Eye (tissue), 1 donor: ENCODE measurements at places on chromosomes 6 and 20.

DNA sequence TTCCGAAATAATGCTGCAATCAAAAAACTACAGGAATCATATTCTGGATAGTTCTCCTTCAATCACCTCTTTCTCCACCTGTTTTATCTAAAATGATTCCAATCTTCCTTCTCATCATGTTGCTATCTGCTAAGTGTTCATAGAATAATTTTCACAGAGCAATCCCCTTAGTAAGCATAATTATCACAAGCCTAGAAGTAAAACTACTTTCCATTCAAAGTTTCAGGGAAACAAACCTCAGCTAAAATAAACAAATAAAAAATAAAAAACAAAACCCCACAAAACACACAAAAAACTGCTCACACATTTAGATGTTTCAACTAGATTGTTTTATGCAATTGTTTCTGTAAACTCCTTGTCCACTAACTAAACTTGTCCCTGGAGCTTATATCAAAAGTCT, 291.2 kb downstream of the PHACTR1 start:
- DNase-seq: no peak

GRCh38 chr6:170283212-170284081, 7.4 kb downstream of the DLL1 start:
- no peak for DNase-seq

DNA sequence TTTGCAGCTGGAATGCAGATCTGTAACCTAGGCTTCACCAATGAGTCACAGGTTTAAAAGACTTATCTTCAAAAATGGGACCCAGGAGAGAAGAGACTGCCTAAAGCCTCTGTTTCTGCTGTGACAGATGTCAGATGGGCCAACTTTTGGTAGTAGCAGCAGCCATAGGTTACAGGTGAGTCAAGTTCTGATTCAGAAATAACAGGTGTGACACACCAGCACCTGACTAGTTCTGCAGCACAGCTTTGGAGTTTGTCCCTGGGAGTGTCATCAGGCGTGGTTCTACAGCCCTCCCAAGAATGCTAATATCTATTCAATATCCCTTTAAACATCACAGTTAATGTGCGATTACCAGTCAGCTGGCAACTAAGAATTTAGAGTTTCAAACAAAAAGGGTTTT, 121.9 kb upstream of the BTN3A2 start:
- DNase-seq: no peak

DNA sequence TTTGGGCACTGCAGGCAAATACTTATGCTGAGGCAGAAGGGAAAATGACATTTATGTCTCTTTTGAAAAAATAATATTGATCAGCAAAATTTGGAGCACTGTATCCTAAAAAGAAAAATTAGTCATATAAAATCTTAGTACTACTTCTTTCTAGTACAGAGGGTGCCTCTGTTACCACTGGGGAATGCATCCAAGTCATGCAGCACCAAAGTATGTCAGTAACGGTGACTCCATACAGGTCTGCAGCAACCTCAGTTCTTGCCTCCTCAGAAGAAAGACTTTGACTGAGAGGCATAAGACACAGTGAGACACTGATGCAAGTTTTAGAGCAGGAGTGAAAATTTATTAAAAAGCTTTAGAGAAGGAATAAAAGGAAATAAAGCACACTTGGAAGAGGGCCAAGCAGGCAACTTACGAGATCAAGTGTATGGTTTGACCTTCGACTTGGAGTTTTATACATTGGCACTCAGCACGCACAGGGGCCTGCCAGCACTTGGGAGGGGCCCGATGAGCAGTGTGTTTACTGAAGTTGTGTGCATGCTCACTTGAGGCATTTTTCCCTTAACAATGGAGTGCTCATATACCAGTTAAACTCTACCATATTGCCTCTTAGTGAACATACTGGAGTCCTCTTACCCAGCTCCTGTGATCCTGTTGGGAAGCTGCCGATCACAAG, 1244.8 kb downstream of the EPHA7 start:
- no peak for DNase-seq

GRCh38 chr20:21933526-21933925, 228.1 kb downstream of the PAX1 start:
- DNase-seq: no peak

DNA sequence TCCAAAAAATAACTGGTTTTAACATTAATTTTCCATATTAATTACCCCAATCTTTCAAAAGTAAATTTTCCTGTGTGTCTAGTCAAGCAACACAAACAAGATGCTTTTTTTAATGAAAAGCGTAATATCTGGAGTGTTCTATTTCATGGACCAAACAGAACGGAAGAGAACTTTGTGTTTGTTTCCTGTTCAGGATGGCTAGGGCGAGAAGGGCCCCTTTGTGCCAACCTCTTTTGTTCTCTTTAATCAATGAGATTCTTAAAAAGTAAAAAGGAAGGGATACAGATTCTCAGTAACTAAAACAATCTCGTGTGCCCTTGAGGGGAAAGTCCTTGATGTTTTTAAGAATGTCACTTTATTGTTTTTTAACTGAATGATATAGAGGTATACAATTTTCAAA, 55.7 kb downstream of the GNAS start:
- no peak for DNase-seq

DNA sequence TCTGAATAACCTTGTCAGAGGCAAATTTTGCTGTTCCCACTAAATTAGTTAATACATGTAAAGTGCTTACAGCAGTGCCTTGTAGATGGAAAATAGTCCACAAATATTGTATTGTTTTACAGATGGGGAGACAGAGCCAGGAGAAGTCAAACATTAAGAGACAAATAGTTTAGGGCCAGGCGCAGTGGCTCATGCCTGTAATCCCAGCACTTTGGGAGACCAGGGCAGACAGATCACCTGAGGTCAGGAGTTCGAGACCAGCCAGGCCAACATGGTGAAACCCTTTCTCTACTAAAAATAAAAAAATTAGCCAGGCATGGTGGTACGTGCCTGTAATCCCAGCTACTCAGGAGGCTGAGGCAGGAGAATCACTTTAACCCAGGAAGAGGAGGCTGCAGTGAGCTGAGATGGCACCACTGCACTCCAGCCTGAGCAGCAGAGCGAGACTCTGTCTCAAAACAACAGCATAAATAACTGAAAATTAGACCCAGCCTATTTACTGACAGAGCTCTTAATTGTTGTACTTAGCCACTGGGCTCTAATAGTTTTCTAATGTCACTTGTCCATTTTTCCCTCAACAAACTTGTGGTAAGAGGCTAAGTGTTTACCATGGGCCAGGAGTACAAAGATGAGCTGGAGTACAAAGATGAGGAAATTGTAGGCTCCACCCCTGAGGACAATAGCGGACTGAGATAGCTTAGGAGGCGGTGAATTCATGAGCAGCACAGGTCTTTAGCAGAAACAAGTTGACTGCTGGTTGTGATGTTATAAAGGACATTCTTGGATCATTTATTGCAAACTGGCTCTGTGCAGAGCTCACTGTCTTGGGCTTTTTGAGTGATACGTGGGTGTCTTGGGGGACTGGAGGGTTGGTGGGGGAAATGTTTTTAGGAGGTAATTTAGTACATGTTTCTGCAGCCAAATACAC, 6.4 kb downstream of the ZSWIM3 start:
- no peak for DNase-seq

DNA sequence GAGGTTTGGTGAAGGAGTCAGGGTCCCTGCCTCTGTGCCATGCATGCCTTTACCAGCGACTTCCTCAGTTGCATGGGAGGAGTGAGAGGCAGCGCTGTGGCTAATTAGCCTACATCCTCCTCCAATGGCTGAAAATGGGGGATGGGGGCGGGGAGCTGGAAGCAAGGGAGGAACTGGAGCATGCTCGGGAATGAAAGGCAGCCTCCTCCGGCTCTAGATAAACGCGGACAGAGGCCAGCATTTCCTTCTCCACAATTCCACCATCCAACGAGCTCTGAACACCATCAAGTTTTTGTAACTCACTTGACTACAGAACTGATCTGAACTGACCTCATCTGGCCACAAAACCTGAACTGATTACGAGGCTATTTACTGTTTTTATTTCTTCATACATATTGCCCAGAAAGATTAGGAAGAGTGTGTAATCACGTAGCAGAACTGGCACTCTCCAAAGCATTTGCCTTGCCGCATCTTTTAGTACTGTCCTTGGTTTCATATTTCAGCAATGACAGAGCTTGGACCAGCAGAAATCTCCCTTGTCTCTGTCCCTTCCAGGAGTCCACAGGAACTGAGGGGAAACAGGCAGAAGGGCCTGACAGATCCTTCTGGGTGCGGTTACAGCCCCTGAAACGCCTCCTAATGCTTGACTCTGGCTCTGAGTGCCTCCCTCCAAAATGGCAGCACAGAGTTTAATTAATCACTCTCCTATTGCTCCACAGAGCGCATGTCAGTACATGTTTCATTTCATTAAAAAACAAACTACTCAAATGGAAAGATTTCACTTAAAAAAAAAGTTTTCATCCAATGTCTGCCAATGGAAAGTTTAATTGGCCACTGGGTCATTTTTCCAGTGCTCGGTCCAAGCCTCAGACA, 58.2 kb upstream of the TRAF3IP2 start:
- DNase-seq: peak; percentile 94

DNA sequence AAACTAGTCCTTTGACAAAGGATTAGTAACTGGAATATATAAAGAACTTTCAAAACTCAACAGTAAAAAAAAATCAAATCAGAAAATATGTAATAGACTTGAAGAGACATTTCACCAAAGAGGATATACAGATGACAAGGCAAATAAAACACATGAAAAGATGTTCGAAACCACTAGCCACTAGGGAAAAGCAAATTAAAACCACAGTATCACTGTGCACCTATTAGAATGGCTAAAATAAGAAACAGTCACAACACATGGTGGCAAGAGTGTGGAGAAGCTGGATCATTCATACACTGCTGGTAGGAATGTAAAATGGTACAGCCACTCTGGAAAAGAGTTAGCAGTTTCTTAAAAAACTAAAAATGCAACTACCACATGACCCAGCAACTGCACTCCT, 14.9 kb downstream of the ZBTB2 start:
- DNase-seq: no peak

DNA sequence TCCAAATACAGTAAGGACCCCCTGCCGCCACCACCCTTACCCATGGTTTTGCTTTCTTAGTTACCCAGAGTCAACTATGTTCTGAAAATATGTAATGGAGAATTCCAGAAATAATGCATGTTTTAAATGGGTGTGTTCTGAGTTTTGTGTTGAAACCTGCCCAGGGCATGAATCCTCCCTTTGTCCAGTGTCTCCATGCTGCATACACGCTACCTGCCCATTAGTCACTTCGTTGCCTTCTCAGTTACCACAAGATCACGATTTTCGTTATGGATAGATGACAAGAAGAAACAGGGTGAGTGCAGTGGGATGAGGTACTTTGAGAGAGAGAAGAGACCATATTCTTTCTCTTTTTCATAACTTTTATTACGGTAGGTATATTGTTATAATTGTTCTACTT, 10.6 kb downstream of the FARS2 start:
- no peak for DNase-seq

DNA sequence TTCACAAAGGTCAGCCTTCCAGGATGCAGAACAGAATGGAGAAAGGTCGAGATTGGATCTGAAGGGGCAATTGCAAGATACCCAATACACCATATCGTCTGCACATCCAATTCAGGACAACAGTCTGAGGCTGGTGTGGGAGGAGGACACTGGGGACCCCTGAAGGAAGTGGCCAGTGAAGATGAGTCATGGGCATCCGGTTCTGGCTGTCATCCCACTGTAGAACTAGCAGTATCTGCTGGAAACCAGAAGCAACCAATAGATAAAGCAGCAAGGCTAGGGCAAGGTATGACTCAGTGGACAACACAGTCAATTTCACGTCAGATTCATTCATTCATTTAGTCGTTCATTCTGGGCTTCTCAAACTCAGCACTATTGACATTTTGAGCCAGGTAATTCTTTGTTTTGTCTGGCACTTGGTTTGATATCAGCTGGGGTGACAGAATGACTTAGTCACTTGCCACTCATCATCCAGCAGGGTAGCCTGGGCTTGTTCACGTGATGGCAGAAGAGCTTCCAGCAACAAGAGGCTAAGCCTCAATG, 30.3 kb upstream of the SHLD1 start:
- no peak for DNase-seq

DNA sequence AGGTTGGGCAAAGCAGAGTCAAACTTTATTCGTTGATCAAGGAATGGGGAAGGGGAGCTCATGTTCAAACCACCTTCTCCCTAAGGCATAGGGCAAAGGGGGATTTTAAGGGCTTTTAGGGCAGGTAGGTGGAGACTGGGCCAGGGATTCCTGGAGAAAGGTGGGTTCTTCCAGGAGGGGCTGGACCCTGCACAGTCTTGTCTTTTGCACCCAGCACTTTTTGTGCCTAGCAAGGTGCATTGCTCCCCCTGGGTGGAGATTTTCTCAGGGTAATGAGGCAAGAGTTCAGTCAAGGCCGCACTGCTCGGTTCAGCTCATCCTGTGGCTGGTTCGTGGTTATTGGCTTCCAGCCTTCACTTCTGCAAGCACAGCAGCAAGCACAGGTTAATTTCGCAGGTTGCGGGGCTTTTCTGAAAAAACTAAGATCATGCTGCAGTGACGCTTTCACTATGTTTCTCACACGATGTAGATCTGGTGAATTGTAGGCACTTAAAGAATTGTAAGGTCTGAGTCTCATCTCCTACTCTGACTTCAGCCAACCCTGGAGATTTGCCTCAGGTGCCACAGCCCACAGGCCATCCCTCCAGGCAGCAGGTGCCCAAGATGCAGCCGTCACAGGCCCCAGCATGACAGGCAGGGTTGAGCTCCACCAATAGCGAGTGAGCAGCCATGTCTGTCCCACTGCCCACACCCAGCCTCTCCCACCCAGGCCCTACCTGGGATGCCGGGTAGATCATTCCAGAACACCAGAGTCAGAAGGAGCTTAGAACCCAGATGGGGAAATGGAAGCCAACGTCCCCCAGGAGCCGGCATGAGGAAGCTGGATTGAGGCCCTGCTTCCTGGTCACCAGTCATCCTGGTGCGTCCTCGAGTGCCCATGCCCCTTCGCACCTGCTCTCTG, 37.1 kb downstream of the SUN5 start:
- DNase-seq: no peak

GRCh38 chr6:30213667-30213956, 406 bp upstream of the TRIM26 start:
- no peak for DNase-seq

- DNase-seq: no peak
Measured at GRCh38 chr6:36296240-36296639, 26.4 kb downstream of the PNPLA1 start.

- no peak for DNase-seq
Measured at GRCh38 chr6:11266926-11267325, 34.5 kb upstream of the NEDD9 start.

DNA sequence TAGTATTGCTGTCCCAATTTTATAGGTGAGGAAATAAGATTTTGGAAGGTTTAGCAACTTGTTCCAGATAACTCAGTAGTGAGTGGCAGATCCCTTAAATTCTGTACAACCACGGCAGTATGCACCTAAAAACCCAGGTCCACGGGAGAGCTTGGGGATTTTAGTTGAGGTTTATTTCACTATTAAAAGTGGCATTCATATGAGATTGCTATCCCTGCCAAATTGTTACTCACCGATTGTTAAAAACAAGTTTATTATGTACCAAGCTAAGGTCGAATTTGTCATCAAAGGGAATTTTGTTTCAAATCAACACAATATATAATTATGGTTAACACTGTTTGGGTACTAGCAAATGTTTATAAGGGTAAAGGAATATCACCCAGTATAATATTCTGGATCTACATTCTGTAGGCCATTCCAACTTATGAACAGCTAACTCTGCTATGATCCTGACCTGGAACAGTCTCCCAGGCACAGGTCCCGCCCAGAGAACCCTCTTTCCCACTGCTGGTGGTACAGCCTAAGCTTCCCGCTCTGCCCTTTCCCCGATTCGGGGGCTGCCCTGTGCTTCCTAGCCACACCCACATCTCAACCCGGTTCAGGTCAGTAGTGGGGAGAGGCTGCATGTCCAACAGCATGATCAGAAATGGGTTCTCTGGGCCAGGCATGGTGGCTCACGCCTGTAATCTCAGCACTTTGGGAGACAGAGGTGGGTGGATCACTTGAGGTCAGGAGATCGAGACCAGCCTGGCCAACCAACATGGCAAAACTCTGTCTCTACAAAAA, 24.9 kb downstream of the GPLD1 start:
- DNase-seq: no peak
